ENCODE measurements at places on chromosomes 3 and 15. TPM values are rescaled to one million over a fixed set of nuclear protein-coding genes. Genes with fewer than 3 reads are reported as not detected.

GRCh38 chr15:98266295-98266694 is 305.8 kb downstream of the ARRDC4 start:
- DNase-seq, result no peak

NPAP1 gene
- not detected for total RNA-seq

CATSPER2 gene
- total RNA-seq, result 5.4 TPM

DNA sequence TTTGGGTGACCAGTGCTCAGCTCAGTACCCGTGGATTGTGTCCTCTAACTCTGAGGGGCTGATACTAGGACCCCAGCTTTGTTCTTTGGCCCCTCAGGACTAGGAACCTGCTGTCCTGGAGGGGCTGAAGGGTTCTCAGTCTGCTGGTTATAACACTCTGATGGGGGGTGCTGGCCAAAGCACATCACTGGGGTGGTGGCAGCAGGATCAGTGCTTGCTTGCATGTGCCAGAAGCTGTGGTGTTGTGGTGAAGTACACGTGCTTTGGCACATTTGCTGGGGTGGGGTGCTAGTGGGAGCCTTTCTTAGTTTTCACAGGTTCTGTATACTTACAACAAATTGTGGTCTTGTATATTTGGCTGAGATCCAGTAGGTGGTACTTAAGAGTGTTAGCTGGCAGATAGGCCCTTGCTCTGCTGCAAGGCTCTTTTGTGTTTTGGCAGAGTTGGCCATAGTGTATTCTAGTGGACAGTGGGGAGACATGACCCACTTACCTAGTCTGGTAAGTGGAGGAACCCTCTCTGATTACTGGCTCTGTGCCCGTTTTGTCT is 344.3 kb downstream of the EDEM1 start:
- DNase-seq, result no peak

- no peak for DNase-seq
Observed at GRCh38 chr3:13002398-13003124, 70.7 kb downstream of the IQSEC1 start.

- DNase-seq, result no peak
Observed at GRCh38 chr3:109241459-109242186, 74.7 kb downstream of the DPPA2 start.

- DNase-seq, result no peak
Observed at GRCh38 chr15:94040541-94041248, 190.7 kb upstream of the MCTP2 start.

DNA sequence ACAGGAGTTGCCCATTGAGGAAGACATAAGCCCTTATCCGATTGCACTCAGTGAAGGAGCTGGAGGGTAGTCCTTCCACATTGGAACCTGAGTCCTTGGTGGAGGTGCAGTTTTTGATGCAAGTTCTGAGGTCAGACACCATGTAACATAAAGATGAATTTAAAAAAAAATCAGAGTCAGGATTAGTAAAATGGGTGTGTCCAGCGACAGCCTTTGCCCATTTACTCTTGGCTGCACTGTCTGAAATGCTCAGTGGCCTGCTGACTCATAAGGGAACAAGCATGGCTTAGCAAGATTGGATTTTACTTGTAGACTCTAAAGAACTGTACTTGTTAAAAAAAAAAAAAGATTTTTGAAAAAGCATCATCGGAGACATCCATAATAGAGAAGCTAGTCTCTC is 241.1 kb upstream of the TOPAZ1 start:
- DNase-seq, result no peak

- DNase-seq, result no peak
Observed at GRCh38 chr3:190001426-190001825, 119.3 kb downstream of the P3H2 start.

DNA sequence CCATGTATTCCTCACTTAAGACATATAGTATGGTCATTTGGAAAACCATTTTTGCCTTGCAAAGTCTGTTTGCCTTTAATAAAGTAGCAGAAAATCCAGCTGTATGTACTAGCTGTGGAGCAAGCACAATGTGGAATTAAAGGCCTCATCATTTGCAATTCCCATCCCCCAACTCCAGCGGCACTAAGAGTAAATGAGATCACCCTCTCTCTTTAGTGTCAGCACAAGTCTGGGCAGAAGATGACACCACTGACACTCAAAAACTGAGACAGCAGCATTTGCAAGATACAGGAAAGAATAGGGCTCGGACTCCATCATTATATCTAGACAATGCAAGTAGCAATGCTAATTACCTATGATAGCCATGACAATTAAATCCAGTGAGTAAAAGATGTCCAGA is 24.7 kb upstream of the DYNC1LI1 start:
- DNase-seq, result no peak

GRCh38 chr3:51510996-51511395 is 11.2 kb upstream of the DCAF1 start:
- DNase-seq, result no peak

TEX55 gene
- total RNA-seq, result not detected

- no peak for DNase-seq
Observed at GRCh38 chr3:96354742-96355141, 459.7 kb upstream of the EPHA6 start.

DNA sequence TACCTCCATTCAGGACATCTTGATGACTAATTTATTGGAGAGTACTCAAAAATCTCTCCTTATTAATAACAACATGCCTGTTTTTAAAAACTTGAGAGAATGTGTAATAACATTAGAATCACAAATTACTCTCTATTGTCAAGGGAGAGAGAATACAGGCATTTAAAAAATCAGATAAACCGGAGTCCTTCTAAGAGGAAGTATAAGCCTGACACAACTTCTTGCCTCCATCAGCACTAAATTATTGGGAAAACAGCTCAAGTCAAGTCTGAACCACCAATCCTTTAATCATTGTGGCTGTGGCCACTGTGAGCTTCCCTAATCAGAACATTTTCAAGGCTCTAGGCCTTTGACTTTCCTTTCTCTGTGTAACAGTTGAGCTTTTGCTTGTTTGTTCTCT is 38.0 kb downstream of the SSR3 start:
- DNase-seq, result no peak

DNA sequence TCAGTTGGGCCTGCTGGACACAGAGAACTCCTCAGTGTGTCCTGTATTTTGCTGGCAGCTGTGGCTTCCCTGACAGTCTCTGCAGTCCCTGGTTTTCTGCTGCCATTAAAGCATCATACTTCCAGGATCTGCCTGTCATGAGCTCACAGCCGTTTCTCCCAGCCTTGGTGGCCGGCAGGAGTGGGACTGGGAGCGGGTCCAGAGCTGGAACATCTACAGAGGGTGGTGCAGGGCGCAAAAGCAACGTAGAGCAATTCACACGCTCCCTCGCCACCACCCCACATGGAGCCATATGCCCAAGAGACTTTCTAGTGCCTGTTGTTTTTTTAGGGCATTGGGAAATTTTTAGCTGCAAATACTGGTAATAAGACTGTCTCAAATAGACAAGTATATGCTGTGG is 33.6 kb downstream of the ABTB1 start:
- no peak for DNase-seq

FOXB1 gene
- total RNA-seq, result 0.22 TPM

GRCh38 chr3:31823184-31823583 is 157.9 kb downstream of the OSBPL10 start:
- DNase-seq, result no peak

- DNase-seq, result peak; percentile 100
Observed at GRCh38 chr15:82540055-82540983, at the start of gene RPS17. Gene RPS17, minus strand, starts transcription at chr15:82540457. Its CDS starts 29 bp downstream, at chr15:82540428.

DNA sequence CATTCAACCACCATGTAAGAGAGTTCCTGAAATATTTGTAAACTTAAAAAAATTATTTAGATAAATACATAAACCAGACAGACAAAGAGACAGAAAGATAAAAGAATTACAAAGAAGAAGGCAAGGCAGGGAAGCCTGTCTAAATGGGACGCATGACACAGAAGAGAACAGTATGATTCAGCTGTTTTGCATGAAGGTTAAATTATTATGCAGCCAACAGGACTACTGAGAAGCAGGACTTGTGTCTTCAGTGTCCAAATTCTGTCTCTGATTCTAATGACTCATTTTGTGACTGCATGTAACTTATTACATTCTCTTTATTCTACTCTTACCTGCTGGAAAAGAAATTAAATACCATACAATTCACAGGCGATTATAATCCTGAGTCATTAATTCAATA is 340.4 kb upstream of the KCNMB2 start:
- DNase-seq, result no peak

DNA sequence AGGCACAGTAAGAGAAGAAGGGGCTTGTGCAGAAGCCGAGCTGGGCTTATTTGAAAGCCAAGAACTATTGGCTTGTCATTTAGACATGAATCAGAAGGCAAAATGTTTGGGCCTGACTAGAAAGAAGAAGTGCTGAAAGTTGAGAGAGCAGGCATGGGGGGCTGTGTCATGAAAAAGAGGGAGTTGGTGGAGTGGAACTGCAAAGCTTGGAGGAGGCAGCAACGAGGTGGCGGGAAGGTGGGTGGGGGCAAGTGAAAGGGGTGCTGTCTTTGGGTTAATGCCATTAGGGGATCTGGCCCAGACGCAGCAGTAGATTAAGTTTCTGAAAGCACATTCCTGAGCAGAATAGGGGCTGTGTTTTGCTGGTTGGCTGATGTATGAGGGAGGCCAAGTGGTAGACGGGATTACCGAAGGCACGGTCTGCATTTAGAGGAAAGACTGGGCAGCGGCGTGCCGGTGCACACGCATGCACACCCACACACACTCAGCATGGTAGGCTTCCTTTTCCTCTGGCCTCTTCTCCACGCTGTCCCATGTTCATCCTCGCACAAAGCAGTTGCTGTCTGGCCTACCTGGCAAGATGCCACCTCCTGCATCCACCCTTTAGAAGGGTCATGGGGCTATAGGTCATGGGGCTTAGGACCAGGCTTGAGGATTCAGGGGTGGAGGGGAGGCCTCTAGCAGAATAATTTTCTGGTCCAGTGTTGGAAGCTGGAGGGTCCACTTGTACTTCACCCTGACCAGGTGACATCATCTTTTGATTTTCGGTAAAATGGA is 43.0 kb downstream of the BOC start:
- DNase-seq, result no peak

GRCh38 chr3:51796854-51797253 is 17.8 kb upstream of the IQCF6 start:
- DNase-seq, result no peak
